COR-L47 (cell line): ENCODE measurements at places on chromosomes 12 and 14.

DNA sequence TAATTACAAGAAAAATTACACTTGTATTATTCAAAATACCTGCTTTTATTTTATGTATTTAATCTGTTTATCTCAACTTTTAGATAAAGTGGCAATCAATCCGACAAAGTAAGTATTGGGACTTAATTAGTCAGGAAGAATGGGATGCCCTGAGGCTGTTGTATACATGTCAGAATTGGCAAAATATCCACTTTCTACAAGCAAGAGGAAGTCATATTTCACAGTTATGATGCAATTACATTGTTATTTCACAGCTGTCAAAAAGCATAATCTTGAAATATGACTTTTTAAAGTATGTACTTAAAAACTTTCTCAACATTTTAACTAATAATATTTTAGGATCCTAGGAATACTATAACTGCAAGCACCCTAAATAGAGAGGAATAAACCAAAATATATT is 357.1 kb upstream of the MGAT4C start:
- DNase-seq, result no peak

DNA sequence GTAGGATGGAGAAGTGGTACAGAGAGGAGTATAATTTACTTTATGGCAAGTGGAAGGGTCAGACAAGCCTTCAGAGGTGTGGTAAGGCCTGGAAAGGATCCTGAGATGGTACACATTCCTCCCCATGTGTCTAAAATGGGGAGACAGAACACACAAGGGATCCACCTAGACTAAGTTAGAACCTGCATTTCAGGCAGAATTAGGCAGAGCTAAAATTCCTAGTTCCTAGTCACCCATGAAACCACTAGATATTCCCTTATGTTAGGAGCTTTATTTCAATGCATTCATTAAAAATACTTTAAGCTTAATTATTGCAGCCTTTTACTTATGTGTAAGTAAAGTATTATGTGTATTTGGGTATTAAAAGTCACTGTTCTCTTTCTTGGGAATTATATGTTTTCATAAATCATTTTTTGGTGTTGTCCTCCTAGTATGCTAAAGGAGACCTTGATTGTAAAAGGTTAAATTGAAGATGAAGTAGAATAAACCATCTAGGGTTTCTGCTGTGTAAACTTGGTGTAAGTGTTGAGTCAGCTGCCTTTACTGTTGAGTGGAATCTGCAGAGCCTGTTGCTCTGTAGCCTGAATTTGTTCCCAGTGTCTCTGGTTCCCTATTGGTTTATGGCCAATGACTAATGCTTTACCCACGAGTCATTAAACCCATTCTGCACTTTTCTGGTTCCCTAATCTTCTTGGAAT is 423.2 kb downstream of the ATP23 start:
- no peak for DNase-seq

- DNase-seq, result no peak
These were observed 259.6 kb upstream of the TBX3 start for GRCh38 chr12:114943601-114944000.

- DNase-seq, result no peak
These were observed 153.5 kb downstream of the CCDC91 start for GRCh38 chr12:28343713-28344112.

GRCh38 chr12:12488823-12489550 is 73.7 kb downstream of the DUSP16 start:
- DNase-seq, result no peak

DNA sequence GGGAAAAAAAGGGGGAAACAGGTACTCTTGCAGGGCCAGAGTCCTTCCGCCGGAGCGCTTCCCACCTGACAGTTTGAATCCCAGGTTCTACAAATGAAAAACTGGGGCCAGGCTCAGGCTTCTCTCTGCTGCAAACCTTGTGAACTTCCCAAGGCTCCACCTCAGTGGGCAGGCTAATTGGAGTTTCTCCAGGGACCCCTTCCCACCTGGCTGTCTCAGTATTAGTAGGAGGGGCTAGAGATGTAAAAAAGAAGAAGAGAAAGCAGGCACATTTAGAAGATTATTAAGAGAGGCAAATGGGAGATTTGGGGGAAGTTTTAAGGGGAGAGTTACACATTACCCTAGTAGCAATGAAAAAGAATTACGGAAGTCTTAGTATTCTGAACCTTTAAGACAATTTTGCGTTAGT is 20.0 kb upstream of the CLEC2D start:
- DNase-seq, result no peak

DNA sequence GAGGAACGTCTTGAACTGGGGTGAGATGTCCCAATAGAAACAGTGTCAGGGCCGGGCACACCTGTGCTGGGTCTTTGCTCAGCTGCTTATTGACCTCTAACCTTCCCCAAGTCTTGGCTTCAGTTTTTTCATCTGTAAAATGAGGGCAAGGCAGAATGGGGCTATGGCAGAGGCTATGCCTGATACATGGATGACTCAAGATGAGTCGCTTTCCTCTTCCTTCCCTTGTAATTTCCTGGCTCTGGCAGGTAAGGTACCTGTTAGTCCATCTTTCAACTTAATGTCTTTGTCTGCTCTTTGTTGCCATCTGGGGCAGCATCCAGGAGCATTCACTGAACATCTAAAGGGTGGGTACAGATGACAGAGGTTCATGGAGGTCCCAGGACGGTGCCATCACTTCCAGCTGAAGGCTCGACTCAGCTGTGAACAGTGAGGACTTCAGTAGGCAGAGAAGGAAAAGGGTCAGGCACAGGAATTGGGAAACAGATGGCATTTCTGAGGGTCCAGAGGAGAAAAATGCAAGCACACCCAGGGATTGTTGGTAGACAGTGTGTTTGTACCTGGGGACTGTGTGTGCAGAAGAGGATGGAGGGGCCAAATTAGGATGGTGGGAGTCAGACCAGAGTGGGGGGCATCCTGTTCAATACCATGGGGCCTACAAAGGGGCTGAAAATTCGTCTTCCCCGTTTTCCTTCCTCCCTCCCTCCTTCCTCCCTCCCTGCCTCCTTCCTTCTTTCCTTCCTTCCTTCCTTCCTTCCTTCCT is 268.3 kb downstream of the VRK1 start:
- no peak for DNase-seq
